ENCODE measurements at places on chromosomes 3 and 15. TPM values are rescaled to one million over a fixed set of nuclear protein-coding genes. Genes with fewer than 3 reads are reported as not detected.
A peak's percentile ranks its signal among the peaks of the same experiment; 100 is the strongest.

The CCDC54 gene
- total RNA-seq: not detected

The RBPMS2 gene
- total RNA-seq: 1.2 TPM

The CTXN2 gene
- total RNA-seq: not detected

The ALDH1L1 gene
- total RNA-seq: 0.46 TPM

DNA sequence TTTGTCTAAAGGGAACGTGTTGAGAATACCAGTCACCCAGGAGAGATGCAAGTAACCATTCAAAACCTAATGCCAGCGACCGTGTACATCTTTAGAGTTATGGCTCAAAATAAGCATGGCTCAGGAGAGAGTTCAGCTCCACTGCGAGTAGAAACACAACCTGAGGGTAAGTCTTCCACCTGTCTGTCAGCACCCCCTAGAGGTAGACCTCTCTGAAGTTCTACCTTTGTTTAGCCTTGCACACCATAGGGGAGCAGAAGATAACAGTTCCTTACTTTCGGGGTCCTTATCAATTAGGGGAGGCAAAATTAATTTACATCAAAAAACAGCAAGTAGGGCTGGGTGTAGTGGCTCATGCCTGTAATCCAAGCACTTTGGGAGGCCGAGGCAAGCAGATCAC, 124.4 kb downstream of the HCN4 start:
- DNase-seq: peak; percentile 17

DNA sequence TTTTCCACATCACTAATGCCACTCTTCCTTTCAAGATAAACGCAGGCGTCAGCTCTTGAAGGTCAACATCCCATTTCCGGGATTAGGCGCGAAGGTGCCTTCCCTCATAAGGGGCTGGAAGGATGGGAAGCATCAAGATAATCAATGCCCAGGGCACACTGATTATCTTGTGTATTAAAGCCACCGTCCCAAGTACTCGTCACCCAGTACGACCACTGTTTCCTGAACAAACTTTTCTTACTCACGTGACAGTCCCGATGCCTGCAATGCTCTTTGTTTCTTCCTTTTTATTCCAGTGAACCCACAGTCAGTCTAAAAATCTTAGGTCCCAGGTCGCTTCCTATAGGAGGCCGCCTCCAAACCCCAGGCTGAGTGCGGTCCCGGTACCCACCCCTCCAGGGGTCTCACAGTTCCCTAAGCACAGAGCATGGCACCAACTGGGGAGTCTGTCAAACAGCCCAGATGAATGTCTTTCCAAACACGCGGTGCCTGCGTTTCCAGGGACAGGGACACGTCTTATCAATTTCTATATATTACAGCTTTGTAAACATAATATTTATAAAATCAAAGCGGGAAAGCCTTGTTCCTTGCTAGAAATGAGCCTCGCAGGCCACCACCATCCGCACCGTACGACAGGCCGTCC, 589 bp downstream of the ANAPC13 start:
- DNase-seq: peak; percentile 3

DNA sequence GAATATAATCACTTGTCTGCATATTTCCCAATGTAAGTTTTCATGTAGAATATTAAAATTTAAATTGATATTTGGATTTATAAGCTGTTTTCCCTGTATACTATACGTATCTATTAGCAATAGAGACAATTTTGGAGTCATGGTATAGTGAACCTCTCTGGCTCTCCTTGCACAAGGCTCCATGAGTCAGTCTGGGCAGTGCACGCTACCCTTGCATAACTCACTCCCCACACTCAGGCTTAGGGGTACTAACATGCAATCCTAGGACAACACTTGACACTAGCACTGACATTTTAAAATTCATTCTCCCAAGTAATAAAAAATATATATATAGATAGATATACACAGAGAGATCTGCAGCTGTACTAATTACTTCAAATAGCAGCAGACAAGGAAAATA, 39.2 kb downstream of the SLC24A1 start:
- no peak for DNase-seq

GRCh38 chr3:184772667-184773272, 39.2 kb upstream of the VPS8 start:
- DNase-seq: no peak

DNA sequence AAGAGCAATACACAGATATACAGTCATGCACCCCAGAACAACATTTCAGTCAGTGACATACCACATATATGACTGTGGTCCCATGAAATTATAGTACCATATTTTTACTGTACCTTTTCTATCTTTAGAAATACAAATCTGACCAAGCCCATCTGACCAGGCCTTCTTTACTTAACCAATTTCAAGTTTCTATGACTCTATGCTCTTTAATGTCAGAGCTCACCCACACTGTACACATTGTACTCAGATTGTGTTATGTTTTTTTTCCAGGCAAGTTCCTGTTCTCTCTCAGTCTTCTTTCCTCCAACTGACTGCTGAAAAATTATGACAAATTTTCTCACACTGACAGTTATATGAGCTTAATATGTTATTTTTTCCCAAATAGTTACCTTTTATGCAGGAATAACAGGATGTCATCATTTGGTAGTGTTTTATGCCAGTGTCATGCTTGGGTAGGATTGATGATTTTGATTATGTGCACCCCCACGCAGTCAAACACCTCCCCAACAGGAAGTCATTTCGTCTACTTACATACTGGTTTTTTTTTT, 8.0 kb upstream of the CBLB start:
- DNase-seq: no peak

- DNase-seq: no peak
Measured at GRCh38 chr3:110101361-110101760, 764.0 kb upstream of the DPPA4 start.

- no peak for DNase-seq
Measured at GRCh38 chr3:49026536-49026935, 2.7 kb downstream of the IMPDH2 start.

DNA sequence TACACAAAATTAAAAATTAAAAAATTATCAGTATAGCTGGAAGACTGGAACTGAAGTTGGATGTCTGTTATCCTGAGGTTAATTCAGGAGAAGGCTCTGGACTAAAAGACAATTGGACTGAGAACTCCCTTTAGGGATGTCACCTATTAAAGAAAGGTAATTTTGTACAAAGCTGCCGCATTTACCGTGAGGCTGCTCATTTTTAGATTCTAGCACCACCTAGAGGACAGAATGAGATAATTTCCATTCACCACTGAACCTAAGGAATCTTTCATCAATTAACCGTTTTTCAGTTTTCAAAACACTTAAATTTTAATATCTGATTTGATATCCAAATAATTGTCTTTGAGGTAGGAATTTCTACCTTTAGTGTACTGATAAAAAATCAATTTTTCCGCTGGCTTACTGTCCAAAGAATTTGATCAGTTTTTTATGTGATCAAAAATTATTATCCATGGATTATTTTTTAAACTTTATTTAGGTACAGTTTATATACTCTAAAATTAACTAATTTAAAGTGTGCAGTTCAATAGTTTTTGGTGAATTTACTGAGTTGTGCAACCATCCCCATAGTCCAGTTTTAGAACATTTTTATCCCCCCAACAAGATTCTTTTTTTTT, 106.7 kb upstream of the TNIK start:
- peak; percentile 33 for DNase-seq

DNA sequence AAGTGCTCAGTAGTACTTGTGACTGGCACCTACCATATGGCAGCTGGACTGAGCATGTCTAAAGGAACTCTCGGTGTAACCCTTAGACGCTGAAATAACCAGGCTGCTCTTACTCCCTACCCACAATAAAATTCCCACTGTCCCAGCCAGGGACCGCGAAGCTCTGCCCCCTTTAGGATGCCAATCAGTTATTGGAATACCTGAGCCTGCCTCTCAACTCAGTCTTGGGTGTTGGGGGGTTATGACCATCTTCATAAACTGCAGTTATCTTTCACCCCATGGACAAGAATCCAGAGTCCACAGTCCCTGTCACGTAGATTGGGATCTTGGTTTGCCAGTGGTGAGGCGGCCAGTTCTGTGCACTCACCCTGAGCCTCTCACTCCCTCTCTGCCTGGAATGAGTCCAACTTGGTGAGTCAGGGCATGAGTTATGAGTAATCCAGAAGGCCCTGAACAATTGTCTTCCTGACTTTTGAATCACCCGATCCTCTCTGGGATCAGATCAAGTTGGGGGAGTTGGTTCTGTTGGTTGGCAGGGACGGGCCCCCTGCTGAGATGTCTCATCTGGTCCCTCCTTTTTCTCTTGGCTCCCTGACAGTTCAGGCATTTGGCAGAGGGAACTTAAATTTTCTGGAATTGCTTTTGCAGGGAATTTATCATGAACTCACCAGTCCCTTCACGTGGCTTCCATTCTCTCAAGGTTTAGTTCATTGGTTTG, 120.1 kb upstream of the UBE2E1 start:
- peak; percentile 94 for DNase-seq

DNA sequence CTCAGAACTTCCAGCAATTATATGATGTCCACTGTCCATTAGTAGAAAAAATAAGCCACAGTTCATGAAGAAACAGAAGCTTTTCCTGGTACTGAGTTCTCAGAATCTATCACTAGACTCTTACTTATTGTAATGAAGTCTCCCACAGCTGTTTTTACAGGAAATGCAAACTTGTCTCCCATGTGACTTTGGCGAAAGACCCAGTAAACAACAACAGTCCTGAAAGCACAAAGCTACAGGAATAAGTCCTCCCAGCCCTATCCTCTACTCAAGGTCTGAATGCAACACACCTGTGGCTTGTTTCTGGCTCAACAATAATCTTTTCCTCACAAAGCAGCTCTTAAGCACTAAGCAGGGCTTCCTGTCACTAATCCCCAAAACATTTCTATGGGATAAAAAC, 55.9 kb downstream of the EOMES start:
- no peak for DNase-seq

DNA sequence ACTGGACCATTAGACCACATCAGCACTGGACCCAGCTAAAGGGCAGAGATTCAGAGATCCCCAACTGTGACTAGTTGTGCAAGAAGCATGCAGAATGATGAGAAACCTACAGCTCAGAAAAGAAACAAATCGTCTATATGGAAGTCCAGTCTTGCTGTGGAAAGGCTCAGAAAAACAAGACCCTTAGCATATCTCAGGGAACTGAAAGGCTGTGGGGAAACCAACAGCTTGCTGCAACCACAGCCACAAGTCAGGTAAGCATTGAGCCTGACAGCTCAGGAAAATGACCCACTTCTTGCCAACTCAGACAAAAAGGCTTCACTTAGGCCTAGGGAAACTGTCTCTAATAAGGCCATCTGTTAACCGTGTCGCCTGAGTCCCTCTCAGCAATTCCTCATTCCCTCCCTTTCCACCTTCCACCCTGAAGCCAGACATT, 145.6 kb downstream of the LSAMP start:
- no peak for DNase-seq

- DNase-seq: no peak
Measured at GRCh38 chr3:104519068-104519467, 847.6 kb upstream of the ALCAM start.

DNA sequence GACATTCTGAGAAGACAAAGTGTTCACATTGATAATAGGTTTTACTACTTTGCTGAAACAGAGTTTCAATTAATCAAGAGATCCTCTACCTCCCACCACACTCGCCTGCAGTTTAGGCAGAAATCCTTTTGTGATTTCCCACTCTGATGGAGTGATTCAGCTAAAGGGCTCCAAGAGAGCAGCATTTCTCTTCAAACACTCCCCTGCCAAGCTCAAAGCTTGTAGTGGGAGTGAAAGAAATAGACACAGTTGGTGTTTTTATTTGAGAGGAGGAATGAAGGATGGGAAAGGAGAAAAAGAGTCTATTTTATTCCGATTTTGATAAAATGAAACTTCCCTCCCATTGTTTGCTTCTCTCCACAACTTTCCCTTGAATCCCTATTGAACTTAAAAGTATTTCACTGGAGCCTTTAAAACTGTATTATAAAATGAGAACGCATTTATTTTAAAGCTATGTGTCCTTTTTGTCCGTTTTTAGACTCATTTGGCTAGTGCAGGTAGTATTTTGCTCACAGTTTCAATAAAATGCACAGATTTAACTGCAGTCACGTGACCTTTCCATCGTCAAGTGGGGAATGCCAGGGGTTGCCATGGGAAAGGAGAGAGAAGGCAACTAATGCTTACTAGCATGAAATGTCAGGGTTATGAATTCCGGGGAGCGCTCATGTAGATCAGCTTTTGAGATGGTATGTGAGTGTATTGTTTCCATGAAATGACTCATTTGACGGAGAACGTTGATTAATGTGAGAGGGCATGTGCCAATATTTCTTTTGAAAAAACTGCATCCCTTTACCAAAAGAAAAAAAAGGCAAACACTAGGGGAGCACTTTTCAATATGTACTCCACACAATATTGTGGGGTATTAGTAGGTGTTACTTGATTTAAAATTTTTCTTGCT, 7.7 kb upstream of the OSBPL11 start:
- DNase-seq: peak; percentile 19

DNA sequence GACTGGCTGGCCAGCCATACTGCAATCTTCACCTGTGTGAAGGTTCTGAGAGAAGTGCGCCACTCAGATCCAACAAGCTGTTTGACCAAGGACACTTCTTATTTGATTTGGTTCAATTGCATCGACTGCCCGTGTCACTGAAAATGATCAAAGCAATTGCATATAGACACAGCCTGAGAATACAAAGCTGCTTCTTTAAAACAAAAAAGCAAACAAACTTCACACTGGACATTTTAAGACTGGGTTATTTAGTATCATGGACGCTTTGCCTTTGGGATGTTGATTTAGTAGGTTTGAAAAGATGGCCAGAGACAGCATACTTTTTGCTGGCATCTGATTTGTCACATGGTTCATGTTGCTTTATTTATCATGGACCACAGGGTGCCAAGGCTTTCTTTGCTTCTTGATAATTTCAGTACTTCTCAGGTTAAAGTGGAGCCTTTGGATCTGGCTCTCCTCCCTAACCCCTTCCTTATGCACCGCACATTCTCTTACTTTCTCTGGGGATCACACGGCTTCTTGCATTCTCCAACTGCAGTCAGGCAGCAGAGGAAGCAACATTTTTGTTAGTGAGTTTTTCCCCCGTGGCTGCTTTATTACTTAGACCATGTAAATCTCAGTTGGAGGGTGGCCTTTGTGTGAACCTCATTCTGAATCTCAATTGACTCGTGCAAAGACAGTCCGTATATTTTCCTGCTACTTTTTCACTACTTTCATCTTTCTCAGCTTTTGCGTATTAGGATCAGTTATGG, 151.0 kb downstream of the CD47 start:
- DNase-seq: no peak

- DNase-seq: no peak
Measured at GRCh38 chr3:17994167-17994566, 251.7 kb upstream of the TBC1D5 start.

GRCh38 chr15:91947683-91948608, 94.4 kb downstream of the SLCO3A1 start:
- no peak for DNase-seq

GRCh38 chr15:101501703-101502373, 12.3 kb upstream of the PCSK6 start:
- DNase-seq: peak; percentile 7
